CD4-positive, alpha-beta T cell treated with Interleukin-17A for 1 hour (primary cell): ENCODE measurements at places on chromosomes 5 and 9.
A peak's percentile ranks its signal among the peaks of the same experiment; 100 is the strongest.

DNA sequence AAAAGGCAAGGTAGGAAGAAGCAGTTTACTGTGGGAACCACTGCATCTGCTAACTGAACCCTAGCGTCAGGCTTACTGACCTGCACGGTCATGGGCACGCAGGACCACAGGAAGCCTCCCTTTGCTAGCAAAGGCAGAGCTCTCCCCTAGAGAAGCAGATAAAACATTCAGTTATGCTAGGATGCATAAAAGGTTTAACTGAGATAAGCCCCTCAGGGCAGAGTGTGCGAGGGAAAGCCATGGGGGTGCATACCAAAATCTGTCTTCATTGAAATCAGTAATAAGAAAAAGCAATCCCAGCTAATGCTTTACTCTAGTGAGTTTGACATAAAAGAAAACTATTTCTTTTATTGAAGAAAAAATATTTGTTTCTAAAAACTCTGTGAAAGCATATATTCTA is 2403.7 kb upstream of the C9orf72 start:
- no peak for DNase-seq

GRCh38 chr9:92954049-92954861 is 6.9 kb downstream of the FGD3 start:
- peak; percentile 87 for DNase-seq

GRCh38 chr9:114790521-114790920 is 15.3 kb downstream of the TNFSF15 start:
- DNase-seq: no peak

DNA sequence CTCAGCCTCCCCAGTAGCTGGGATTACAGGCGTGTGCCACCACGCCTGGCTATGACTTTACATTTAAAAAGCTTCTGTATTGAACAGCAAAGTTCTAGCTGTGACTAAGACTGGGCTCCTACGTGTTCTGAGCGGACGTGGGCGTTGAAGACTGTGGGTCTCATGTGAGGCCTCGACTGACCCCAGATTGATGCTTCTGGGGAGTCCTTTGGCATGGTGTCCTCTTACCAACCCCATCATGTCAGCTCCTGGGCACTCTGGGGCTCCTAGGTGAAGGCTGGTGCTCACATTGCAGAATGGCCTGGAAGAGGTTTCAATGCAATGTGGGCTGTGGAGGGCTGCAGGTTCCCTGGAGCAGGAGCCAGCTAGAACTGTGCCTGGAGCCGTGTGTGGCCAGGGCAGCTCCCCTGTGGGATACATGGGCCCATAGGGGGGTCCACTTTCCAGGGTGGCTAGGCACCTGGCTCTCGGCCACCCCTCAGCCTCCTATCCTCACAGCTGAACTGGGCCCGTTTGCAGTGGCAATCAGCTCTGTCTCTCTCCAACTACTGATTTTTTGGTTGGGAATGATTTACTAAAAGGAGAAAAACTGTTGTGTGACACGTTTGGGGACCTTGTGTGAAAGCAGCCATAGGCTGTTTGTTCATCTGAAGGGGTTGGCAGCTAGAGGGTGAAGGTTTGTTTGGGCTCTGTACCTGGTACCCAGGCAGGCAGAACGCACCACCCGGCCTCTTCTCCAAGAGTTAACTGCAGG is 29.7 kb downstream of the SLC25A25 start:
- DNase-seq: no peak

DNA sequence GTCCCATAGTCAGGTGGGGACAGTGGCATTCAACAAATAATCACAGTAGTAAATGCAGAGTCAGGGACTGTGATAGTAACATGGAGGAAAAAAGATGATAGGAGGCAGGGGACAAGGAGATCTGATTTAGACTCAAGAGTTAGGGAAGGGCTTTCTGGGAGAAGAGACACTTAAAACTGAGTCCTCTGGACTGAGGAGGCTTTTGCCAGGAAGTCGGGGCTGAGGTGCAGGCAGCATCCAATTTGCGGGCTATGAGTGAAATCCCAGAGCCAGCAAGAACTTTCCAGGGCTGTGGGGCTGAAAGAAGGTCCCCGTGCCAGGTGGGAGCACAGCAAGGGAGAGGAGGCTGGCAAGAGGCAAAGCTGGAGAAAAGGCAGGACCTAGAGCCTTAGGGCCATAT is 124.1 kb downstream of the KIF4B start:
- DNase-seq: no peak

DNA sequence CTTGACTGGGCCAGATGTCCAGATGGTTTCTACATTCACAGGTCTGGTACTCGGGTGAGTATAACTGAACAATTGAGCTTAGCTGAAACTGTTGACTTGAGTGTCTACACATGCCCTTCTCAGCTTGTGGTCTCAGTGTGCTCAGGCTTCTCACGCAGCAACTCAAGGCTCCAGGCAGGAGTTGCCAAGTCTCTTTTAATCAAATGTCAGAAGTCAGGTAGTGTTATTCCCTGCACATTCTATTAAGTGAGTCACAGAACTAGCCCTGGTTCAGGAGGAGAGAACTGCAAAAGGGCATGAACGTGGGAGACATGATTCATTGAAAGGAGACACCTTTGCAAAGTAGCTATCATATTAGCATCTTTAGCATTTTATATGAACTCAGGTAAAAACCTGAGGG is 199.3 kb upstream of the ACTBL2 start:
- no peak for DNase-seq

GRCh38 chr5:57880216-57880615 is 397.6 kb upstream of the ACTBL2 start:
- DNase-seq: no peak

DNA sequence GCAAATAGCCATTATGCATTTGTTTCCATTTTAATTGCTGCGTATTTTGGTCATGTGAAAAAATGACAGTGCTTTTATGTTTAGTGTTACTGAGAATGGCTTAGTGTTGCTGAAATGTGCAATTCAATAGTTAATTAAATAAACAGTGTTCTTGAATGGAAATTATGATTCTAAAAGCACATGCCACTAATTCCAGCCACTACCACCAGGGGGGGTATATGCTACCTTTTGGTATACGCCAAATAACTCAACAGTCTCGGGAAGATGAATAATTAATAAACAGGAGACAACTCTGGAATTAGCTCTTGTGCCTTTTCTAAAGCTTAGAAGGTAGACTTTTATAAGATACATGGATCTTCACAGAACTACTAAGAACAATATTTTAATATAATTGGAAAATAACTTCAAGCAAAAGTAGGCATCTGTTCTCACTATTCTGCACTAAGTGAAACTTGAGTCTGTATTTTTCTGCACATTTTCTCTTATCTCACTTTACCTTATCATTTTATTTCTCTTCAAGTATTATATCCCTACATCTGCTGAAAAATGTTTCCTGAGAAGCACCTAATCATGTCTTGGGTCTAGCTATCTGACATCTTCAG is 83.5 kb upstream of the MINAR2 start:
- peak; percentile 26 for DNase-seq

- DNase-seq: no peak
Measured at GRCh38 chr5:41122459-41122858, 51.3 kb upstream of the MROH2B start.
